ENCODE measurements at places on chromosomes 2 and 18.

DNA sequence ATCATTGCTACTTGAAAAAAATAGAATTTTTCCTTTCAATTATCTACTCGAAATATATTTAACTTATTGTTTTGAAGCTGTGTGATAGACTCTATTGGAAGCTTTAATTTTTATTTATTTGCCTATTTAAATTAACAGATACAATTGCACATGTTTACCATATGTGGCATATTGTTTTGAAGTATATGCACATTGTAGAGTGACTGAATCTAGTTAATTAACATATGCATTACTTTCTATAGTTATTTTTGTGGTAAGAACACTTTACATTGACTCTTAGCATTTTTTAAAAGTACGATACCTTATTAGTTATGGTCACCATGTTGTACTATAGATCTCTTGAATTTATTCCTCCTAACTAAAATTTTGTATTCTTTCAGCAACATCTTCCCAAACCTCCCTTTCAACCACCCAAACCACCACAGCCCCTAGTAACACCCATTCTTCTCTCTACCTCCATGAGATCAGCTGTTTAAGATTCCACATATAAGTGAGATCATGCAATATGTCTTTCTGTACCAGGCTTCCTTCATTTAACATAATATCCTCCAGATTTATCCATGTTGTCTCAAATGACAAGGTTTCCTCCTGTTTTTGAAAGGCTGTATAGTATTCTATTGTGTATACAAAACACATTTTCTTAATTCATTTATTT, 58.5 kb upstream of the SPHKAP start:
- no peak for DNase-seq

DNA sequence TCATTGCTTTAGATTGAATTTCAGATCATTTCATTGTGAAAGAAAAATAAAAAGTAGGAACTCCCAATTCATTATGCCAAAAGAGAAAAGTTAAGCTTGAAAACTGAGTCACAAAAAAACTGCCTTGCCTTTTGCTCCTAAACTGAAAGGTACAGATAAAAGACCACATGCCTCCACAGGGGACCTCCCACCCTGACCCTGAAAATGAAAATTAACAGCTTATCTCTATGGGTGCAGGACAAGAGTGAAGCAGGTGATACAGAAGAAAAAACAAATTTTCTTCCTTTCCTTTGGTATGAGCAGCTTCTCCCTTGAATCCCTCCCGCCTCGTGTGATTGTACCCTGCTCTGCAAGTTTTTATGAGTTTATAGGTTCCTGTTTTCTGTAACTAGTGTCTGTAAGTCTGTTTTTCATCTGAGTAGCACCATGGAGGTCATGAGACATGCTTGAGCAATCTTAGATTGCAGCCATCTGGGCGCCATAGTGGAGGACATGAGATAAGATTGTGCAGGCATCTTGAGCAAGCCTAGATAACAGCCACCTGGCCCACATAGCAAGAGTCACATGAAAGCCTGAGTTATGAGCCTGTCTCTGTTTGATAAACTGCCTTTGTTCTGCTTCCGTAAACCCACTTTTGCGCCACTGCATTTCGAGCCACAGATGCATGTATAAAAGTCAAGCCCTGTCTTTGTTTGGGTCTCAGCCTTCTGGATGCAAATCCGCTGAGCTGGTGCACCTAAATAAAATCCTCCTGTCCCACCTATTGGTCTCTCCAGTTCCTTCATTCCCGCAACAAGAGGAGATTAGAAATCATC, 56.2 kb upstream of the DYNC1I2 start:
- DNase-seq: peak; percentile 79

- DNase-seq: no peak
Measured at GRCh38 chr18:60248336-60249330, 123.9 kb downstream of the MC4R start.

DNA sequence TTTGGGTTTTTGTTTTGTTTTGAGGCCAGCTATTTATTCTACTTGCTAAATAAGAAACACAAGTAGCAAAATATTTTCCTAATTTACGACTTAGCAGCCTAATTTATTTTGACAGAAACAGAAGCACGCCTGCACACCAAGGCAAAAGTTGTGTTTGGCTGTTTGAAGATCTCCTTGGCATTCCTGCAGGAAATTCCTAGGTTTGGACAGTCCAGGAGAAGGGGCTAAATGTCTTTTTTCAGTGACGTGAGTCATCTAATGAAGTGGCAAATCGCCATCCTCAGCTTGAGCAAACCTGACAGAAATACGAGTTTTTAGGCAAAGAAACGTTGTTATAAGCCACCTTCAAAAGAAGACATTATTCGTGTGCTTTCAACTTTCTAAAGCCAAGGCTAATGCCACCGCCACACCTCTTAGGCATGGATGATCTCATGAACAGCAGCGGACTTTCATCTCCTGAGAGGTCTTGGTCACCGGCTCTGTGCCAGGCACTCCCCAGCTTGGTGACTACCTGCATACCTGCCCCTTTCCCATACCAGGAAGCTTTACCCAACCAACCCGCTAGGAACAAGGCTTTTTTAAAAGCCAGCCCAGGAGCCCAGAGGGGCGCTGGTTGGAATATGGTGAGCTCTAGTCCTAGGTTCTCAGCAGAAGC, 30.9 kb downstream of the STK39 start:
- no peak for DNase-seq

DNA sequence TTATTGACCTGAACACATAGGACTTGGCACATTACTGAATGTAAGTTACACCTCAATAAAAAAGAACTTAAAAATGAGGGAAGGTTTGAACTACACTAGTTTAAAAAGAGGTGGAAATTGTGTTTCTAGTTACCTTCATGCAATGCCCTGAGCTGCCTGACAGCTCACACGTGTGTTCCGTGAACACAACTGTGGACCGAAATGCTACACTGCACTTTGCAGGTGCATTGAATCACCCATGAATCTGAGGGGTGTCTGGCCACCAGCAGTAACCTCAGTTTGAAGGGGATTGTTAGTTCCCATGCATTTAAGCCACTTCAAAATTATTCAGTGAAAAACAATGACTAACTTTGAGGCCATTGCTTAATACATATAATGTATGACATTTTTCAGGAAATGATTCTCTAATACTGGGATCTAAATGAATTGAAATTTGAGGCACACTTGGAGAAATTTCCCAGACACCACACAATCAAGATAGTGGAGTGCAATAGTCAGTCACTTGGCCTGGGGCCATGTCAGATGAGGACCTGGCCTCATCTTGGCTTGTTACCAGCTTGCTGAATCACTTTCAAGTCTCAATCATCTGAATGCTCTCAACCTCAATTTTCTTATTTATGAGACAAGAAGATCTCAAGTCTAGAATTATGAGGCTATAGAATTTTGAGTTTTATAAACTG, 59.3 kb downstream of the MYL12B start:
- DNase-seq: no peak

- DNase-seq: no peak
Measured at GRCh38 chr2:67289271-67289670, 107.9 kb upstream of the ETAA1 start.

- DNase-seq: peak; percentile 28
Measured at GRCh38 chr18:72652990-72653593, 109.0 kb upstream of the CBLN2 start.

DNA sequence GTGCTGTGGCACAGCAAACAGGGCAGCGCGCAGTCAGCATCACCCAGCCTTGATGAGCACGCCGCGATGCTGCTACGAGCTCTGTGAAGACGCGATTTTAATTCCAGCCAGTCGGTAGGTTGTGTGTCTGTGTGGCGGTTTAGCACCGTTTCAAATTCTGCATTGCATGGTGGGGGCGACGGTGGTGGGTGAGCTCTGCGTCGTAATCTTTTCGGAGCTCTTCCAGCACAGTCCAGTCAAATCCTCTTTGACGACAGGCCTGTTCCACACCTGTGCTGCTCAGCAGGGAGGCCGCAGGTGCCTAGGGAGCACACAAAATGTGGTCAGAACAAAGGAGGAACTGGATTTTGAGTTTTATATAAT, 8.6 kb downstream of the ALLC start:
- no peak for DNase-seq

Measured in KBM-7 (cell line).